A549 treated with CpdA at 1 μM for 4 hours (cell line): ENCODE measurements at places on chromosomes 16 and 17. TPM values are rescaled to one million over a fixed set of nuclear protein-coding genes. Genes with fewer than 3 reads are reported as not detected.

Gene PDILT
- not detected in 5 replicates for total RNA-seq

Gene FOXJ1
- total RNA-seq = 0.23 to 0.40 TPM (median 0.30 TPM) in 5 replicates

Gene FMNL1
- 33.0 to 46.5 TPM (median 42.1 TPM) in 5 replicates for total RNA-seq

Gene DPEP1
- 0.59 to 1.5 TPM (median 0.97 TPM) in 5 replicates for total RNA-seq

Gene HOXB1
- not detected in 5 replicates for total RNA-seq

Gene PRR29
- 0.73 to 1.3 TPM (median 0.97 TPM) in 5 replicates for total RNA-seq

Gene NQO1
- total RNA-seq = 2,543 to 2,775 TPM (median 2,639 TPM) in 5 replicates

Gene HSD17B2
- total RNA-seq = not detected in 5 replicates

Gene NIP7
- total RNA-seq = 52.1 to 79.4 TPM (median 55.4 TPM) in 5 replicates

Gene VAT1L
- 0.01 to 0.05 TPM in 2 of 5 replicates, not detected in the others for total RNA-seq

Gene BEAN1
- 2.4 to 3.8 TPM (median 2.8 TPM) in 5 replicates for total RNA-seq

Gene HSD17B1
- 1.2 to 1.9 TPM (median 1.5 TPM) in 5 replicates for total RNA-seq

Gene MYH1
- total RNA-seq = not detected in 5 replicates

Gene ITGAL
- 0.08 to 0.22 TPM (median 0.10 TPM) in 3 of 5 replicates, not detected in the others for total RNA-seq

Gene KCNH6
- total RNA-seq = not detected in 5 replicates

Gene KRTAP4-1
- 0.07 to 0.56 TPM (median 0.26 TPM) in 4 of 5 replicates, not detected in the other for total RNA-seq

Gene GRB7
- 4.1 to 7.6 TPM (median 6.6 TPM) in 5 replicates for total RNA-seq

Gene PERCC1
- not detected in 5 replicates for total RNA-seq

Gene DYNLL2
- total RNA-seq = 20.0 to 23.6 TPM (median 22.9 TPM) in 5 replicates

Gene PRSS27
- 1.0 to 1.6 TPM (median 1.3 TPM) in 5 replicates for total RNA-seq

Gene SLC5A10
- total RNA-seq = 0.09 to 0.22 TPM (median 0.17 TPM) in 5 replicates

Gene ACAP1
- 1.9 to 7.2 TPM (median 3.1 TPM) in 5 replicates for total RNA-seq

Gene KRTAP2-3
- 0.08 TPM in 1 of 5 replicates, not detected in the others for total RNA-seq

Gene CARD14
- total RNA-seq = 0.08 to 0.26 TPM (median 0.22 TPM) in 3 of 5 replicates, not detected in the others
